ENCODE measurements at places on chromosomes 7 and 10. TPM values are rescaled to one million over a fixed set of nuclear protein-coding genes. Genes with fewer than 3 reads are reported as not detected.

DNA sequence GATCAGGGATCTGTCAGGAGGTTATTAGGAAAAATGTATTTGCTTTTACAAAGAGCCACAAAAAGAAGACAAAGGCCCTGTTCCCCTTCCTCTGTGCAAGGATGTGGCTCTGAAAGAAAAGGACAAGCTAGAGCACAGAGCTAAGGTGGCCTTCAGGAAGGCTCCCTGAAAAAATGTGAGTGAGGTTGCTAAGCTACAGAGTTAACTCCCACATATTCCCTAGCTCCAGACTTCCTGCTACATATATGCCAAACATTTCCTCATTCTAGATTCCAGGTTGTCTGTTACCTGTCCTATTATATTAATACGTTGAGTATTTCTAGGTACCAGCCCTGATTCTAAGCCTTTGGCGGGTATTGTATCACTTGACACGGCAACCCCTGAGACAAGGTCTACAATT lies 369.0 kb downstream of the PARD3 start:
- no peaks in the 10 kb centered on the region for H3K36me3 ChIP-seq
- H3K4me1 ChIP-seq: peaks cover 14% of the 10 kb centered on the region
- H3K27me3 ChIP-seq: no peaks in the 10 kb centered on the region
- no peak overlapping the region for H3K27ac ChIP-seq
- no peak overlapping the region for H3K4me3 ChIP-seq
- no peak for DNase-seq

The PNLIPRP1 gene
- not detected for total RNA-seq

GRCh38 chr7:74284781-74285259 lies 4.4 kb upstream of the CLIP2 start:
- no peak for DNase-seq
- H3K36me3 ChIP-seq: no peaks in the 10 kb centered on the region
- H3K4me1 ChIP-seq: peaks cover 9% of the 10 kb centered on the region
- H3K27ac ChIP-seq: no peak overlapping the region

- no peaks in the 10 kb centered on the region for H3K4me1 ChIP-seq
- no peaks in the 10 kb centered on the region for H3K36me3 ChIP-seq
- H3K4me3 ChIP-seq: no peak overlapping the region
- DNase-seq: no peak
- H3K27ac ChIP-seq: no peak overlapping the region
These were observed 25.3 kb downstream of the FRMPD2 start for GRCh38 chr10:48249004-48249762.

- no peaks in the 10 kb centered on the region for H3K36me3 ChIP-seq
- H3K27me3 ChIP-seq: no peaks in the 10 kb centered on the region
- DNase-seq: no peak
- H3K4me3 ChIP-seq: no peak overlapping the region
- H3K4me1 ChIP-seq: no peaks in the 10 kb centered on the region
These were observed 47.5 kb upstream of the AGR3 start for GRCh38 chr7:16929146-16929762.

DNA sequence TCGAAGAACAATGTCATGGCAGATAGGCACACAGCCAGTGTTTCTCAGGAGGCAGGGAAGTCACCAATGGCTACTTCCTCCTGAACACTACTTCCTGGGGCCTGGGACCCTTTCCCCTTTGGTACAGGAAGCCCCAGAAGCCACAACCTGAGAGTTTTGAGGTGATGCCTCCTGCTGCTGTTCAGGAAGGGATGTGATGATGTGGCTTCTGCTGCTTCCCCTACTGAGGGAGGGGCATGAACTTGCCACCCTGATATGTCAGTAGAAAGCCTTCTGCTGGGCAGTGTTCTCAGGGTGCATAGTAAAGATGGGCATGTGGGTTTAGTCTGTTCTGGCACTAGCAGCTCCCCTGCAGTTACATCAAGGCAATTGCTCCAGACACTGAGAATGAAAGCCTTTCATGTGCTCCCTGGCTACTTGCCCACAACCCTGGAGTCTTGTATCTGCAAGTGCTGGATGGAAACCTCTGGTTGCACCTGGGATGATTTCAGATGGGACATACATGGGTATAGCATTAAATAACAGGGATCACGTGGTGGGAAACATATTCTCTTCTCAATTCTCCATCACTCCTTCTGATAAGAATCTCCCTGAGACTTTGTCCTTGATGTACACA lies 69.3 kb downstream of the ADRA2A start:
- no peak overlapping the region for H3K27ac ChIP-seq
- H3K27me3 ChIP-seq: peaks cover 2% of the 10 kb centered on the region
- no peaks in the 10 kb centered on the region for H3K36me3 ChIP-seq
- no peak overlapping the region for H3K4me3 ChIP-seq
- H3K4me1 ChIP-seq: no peaks in the 10 kb centered on the region

The TNS3 gene
- total RNA-seq: 47.6 TPM

The ZMIZ2 gene
- 32.2 TPM for total RNA-seq

- H3K4me1 ChIP-seq: peaks cover 35% of the 10 kb centered on the region
- no peaks in the 10 kb centered on the region for H3K27me3 ChIP-seq
- peak overlapping the region; percentile 2 for H3K27ac ChIP-seq
- no peaks in the 10 kb centered on the region for H3K36me3 ChIP-seq
These were observed 125.2 kb downstream of the UBE2H start for GRCh38 chr7:129827467-129827990.

The ATG9B gene
- not detected for total RNA-seq

DNA sequence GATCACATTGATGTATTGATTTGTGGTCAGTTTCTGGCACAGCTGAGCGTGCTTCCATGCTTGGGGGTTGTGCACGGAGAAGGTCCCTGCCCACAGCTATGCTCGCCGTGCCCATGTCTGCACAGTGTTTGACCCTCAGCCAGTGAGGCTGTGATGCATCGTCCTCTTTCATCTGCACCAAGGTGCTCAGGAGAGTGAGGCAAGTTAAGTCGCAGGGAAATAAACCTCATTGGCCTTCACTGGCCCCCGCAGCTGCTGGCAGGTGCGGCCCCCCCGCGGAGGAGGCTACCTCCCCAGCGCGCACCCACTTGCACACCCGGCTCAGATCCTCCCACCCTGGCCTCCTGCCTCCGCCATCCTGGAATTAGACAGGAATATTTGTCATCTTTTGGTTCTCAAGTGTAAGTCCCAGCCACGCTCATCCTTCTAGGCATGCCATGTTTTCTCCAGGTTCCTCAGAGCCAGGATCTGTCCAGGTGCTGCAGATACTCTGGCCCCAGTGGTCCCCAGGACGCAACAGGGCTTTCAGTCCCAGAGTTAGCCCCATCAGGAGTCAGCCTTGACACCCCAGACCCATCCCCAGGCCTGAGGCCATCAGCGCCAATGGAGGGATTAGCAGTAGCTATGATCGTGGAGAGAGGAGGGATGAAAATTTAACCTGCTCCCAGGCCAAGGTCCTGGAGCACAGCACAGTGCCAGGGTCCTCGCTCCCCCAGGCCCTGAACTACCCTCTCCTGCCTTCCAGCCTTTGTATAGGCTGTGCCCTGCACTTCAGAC lies 93.7 kb downstream of the OAT start:
- H3K4me1 ChIP-seq: no peaks in the 10 kb centered on the region
- H3K36me3 ChIP-seq: no peaks in the 10 kb centered on the region

DNA sequence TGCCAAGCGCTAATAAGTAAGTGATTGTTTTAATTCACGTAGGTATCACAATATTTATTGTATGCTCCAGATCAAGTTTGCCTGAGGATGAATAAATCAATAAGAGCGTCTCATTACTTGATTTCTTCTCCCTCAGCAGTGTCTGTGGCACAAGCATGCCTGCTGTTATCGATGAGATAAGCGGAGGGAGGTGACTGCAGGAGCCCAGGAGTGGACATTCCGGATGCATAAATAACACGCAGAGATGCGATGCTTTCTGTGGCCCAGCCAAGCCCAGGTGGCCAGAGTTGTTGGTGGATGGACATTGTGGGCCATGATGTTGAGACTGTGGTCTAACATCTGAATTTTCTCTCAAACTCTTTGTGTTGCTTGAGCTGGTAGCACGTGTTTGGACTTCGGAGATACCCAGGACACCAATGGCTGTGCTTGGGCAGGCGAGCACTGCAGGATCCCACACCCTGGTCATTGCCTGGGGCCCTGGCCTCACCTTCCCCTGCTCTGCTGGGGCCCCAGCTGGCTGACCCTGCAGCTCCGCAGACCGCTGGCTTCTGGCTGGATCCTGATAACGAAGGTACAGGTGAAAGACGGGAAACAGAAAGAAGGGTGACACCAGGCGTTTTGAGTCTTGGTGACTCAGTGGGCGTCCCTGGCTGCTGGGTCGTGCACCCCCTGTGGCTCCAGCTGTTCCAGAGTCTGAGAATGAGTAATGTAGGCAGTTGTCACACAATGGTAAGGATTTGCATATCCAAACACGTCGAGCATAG lies 31.2 kb upstream of the MNX1 start:
- no peak overlapping the region for H3K4me3 ChIP-seq
- peaks cover 24% of the 10 kb centered on the region for H3K27me3 ChIP-seq
- H3K27ac ChIP-seq: no peak overlapping the region
- no peaks in the 10 kb centered on the region for H3K4me1 ChIP-seq
- no peak for DNase-seq

- peaks cover 19% of the 10 kb centered on the region for H3K4me1 ChIP-seq
- H3K36me3 ChIP-seq: no peaks in the 10 kb centered on the region
- peak overlapping the region; percentile 95 for H3K4me3 ChIP-seq
- peak; percentile 73 for DNase-seq
- H3K27me3 ChIP-seq: no peaks in the 10 kb centered on the region
- peak overlapping the region; percentile 89 for H3K27ac ChIP-seq
These were observed 644 bp downstream of the SORBS1 start for GRCh38 chr10:95560278-95561176.

The ING3 gene
- 10.1 TPM for total RNA-seq

GRCh38 chr7:127803626-127804025 lies 151.6 kb downstream of the SND1 start:
- H3K36me3 ChIP-seq: peaks cover 10% of the 10 kb centered on the region
- H3K27ac ChIP-seq: no peak overlapping the region
- H3K4me3 ChIP-seq: no peak overlapping the region
- peaks cover 22% of the 10 kb centered on the region for H3K4me1 ChIP-seq
- no peak for DNase-seq

The CCDC71L gene
- total RNA-seq: 4.2 TPM

The IGFBP1 gene
- total RNA-seq: not detected

The FGFR2 gene
- total RNA-seq: 0.36 TPM

The PHF14 gene
- 12.4 TPM for total RNA-seq

DNA sequence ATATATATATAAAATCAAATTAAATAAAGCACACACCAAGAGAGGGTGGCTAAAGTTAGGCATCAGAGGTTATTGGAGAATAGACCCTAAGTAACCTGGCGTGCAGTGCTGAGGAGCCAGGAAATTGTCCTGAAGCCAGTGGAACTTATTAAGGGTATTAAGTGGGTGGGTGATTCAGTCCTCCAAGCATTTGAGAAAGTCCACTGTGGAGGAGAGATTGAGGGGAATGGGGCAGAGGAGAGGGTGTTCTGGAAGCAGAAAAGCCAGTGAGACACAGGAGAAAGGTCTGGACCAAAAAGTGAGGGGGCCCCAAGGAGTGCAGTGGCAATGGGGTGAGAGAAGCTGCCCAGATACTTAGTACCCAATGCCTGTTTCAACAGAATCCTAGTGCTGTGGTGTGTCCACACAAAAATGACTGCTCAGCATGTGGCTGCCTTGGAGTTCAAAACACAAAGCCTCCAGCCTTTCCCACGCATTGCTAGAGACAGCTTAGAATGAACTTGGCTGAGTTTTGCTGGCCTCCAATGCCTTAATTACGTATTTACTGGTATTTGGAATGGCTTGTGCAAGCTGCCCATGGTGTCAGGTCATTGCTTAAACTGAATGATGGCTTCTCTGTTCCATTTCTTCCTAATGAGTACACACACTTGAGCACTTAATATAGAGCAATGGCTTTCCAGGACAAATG lies 44.9 kb upstream of the CHST15 start:
- no peak overlapping the region for H3K4me3 ChIP-seq
- no peaks in the 10 kb centered on the region for H3K27me3 ChIP-seq
- peak overlapping the region; percentile 42 for H3K27ac ChIP-seq
- H3K4me1 ChIP-seq: peaks cover 8% of the 10 kb centered on the region
- no peaks in the 10 kb centered on the region for H3K36me3 ChIP-seq
- no peak for DNase-seq

The SFMBT2 gene
- 6.5 TPM for total RNA-seq

DNA sequence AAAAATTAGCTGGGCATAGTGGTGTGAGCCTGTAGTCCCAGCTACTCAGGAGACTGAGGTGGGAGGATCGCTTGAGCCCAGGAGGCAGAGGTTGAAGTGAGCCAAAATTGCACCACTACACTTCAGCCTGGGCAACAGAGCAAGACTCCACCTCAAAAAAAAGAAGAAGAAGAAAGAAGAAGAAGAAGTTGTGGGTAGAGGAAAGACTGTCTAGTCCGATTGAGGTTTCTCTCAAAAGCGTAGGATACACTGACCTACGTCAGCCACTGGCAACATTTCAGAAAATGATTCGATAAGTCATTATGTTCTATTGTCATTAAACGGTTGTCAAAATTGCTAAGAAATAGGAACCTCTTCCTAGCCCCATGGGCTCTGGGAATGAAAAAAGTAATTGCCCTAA lies 22.3 kb upstream of the RHBDD2 start:
- DNase-seq: no peak
- H3K27me3 ChIP-seq: no peaks in the 10 kb centered on the region
- H3K36me3 ChIP-seq: no peaks in the 10 kb centered on the region
- H3K4me1 ChIP-seq: no peaks in the 10 kb centered on the region
- no peak overlapping the region for H3K4me3 ChIP-seq
- no peak overlapping the region for H3K27ac ChIP-seq

DNA sequence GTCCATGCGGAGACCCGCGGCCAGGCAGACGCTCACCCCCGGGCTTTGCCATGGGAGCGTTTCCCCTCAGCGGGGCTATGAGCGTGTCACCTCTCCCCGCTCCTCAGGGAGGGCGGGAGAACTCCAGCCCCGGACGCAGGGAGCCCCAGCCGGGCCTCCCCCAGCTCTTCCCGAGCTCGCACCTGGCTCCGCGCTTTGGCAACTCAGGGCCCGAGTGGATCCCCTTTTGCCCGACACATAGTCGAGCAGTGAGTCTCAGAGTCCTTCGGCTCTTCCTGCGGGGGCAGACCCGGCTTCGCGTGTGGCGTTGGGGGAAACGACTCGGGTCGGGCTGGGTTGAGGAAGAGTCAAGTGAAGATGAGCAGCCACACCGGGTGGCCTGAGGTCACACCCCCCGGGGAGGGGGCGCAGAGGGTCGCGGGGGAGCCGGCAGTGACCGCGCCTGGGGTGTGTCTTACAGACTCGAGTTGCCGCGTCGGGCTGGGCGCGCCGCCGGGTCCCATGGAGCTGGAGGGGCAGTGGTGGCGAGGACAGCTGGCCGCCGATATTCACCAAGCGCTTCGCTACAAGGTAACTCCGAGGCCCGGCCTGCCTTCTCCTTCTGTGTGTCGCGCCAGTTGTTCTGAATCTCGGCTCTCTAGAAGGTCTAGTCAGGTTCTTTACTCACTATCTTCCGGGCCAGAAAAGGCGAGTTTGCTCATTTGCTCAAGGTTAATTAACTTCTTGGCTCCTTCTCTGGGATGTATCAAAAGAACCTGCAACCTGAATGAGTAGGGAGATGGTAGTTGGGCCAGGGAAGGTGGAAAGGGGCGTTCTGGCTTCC lies 721 bp downstream of the CCNJ start:
- peaks cover 3% of the 10 kb centered on the region for H3K36me3 ChIP-seq
- H3K4me3 ChIP-seq: peak overlapping the region; percentile 93
- peak overlapping the region; percentile 77 for H3K27ac ChIP-seq
- no peaks in the 10 kb centered on the region for H3K27me3 ChIP-seq

All from psoas muscle (tissue), 8 donors.